Esophagus mucosa (tissue), 1 donor: ENCODE measurements at places on chromosomes 5 and 9. TPM values are rescaled to one million over a fixed set of nuclear protein-coding genes. Genes with fewer than 3 reads are reported as not detected.

The DNAI1 gene
- total RNA-seq = not detected

The AQP7 gene
- 1.7 TPM for total RNA-seq

The SPATA31E1 gene
- total RNA-seq = not detected

The FAT2 gene
- 82.5 TPM for total RNA-seq

The ZNF474 gene
- not detected for total RNA-seq

The PCDHGB5 gene
- 5.8 TPM for total RNA-seq

The MEIKIN gene
- total RNA-seq = not detected

The PCDHA3 gene
- total RNA-seq = not detected

The PCDHB5 gene
- 0.40 TPM for total RNA-seq

The PTGS1 gene
- 29.9 TPM for total RNA-seq

The SLC24A2 gene
- 0.04 TPM for total RNA-seq

The LCN15 gene
- total RNA-seq = not detected

The SPATA31A3 gene
- total RNA-seq = not detected

The DAB2IP gene
- total RNA-seq = 46.0 TPM

The CARD9 gene
- 0.80 TPM for total RNA-seq

The TLE4 gene
- 30.4 TPM for total RNA-seq

The PBX3 gene
- total RNA-seq = 13.8 TPM

The PAPPA gene
- total RNA-seq = 9.4 TPM

The GRIA1 gene
- not detected for total RNA-seq

The TEX48 gene
- not detected for total RNA-seq

The LECT2 gene
- not detected for total RNA-seq

The RAB14 gene
- 87.2 TPM for total RNA-seq

The GAS1 gene
- total RNA-seq = 2.4 TPM

The FKBP15 gene
- 18.8 TPM for total RNA-seq

The SPAAR gene
- 0.16 TPM for total RNA-seq

The TLX3 gene
- total RNA-seq = not detected
